Effector memory CD8-positive, alpha-beta T cell (primary cell): ENCODE measurements at places on chromosomes 1 and 21.

GRCh38 chr1:31257213-31257612 lies 17.5 kb upstream of the NKAIN1 start:
- DNase-seq = no peak

GRCh38 chr1:25628741-25629421 lies 12.3 kb downstream of the MAN1C1 start:
- no peak for DNase-seq

- DNase-seq = no peak
These were observed 135.0 kb downstream of the PTPN14 start for GRCh38 chr1:214416417-214416816.

- DNase-seq = no peak
These were observed 61.4 kb upstream of the CNIH3 start for GRCh38 chr1:224554620-224555259.

DNA sequence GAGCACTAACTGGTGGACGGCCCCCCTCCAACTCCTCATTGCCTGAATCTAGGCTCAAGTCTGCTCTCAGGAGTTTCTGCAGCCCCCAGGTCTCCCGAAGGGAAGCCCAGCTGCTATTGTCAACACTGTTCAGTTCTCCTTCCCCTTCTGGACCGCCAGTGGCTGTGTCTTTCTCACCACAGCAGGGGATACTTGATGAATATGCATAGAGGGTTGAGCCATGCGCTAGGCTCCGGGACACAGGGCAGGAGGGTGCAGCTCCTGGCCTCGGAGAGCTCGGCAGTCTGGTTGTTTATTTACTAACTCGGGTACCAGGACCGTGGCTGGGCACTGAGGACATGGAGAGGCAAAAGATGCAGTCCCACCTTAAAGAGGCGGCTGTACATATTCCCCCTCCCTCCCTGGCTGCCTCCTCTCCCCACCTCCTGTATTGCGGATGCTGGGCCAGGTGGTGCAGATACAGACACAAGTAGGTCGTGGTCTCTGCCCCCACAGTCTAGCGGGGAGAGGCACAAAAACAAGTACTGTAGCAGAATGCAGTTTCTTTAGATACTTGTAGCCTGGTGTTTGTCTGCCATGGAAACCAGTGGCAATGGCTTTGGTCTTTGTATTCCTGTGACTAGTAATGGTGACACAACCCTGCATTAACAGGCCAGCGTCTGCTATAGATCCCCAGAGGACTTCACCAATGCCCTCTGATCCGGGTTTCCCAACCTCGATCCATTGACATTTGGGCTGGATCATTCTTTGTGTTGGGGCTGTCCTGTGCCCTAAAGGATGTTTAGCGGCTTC lies 26.2 kb downstream of the ARHGEF10L start:
- DNase-seq = no peak

DNA sequence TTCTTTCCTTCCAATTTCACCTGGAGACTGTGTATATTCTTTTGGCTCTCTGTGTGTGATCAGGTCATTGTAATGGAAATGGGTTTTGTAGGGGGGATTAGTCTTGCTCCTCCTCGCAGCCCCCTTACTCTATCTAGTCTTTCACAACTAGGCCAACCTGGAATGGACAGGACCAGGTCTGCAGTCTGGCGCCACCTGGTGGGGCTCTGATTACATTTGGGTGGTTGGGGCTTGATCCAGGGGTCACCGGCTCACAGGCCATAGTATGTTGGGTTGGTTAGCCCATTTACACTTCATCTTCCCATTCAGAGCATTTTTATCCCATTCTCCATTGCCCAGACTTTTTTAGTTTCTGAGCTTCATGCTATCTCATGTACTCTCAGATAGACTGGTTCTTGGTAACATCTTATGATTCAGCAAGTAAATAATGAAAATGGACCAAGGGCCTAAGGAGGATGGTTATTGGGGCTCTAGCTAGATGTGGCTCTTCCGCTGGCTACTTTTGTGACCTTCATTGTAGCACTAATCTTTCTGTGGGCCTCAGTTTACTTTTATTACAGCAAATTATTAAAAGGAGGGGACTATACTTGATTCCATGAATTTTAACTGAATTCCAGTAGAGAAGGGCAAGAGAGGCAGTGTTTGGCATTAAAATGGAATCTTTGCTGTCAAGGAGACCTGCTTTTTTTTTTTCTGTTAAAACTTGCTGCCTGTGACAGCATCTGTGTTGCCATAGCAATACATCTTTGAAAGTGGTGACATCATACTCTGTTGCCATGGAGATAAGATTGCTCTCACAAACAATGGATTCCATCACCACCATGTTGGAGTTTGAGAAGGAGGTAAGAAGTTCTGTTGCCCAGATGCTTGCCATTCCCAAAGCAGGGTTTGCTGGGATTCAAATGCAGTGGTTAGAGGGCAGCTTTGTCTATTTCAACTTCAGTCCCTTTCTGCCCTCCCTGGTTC lies 150.1 kb downstream of the PLXNA2 start:
- DNase-seq = peak; percentile 26

GRCh38 chr1:6200188-6200809 lies 904 bp upstream of the RPL22 start:
- DNase-seq = no peak

DNA sequence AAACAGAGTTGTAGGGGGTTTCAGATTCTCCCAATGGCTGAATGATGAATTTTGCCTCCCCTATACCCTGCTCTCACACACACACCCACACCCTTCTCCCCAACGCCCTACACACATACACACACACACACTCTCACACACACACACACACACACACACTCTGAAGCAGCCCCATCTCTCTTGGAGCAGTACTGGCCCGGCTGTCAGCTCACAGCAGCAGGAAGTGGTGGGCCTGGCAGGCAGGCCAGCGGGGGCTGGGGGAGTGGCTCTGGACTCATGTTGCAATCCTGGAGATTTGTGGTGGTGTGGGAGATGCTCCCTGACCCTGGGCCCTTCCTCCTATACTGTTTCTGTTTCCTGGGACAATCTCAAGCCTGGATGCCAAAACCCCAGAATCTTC lies 2.2 kb downstream of the IKBKE start:
- peak; percentile 24 for DNase-seq

GRCh38 chr1:25657883-25658760 lies 41.5 kb downstream of the MAN1C1 start:
- DNase-seq = no peak
